Lower lobe of right lung (tissue), 2 donors: ENCODE measurements at places on chromosomes 12 and 14. TPM values are rescaled to one million over a fixed set of nuclear protein-coding genes. Genes with fewer than 3 reads are reported as not detected.

DNA sequence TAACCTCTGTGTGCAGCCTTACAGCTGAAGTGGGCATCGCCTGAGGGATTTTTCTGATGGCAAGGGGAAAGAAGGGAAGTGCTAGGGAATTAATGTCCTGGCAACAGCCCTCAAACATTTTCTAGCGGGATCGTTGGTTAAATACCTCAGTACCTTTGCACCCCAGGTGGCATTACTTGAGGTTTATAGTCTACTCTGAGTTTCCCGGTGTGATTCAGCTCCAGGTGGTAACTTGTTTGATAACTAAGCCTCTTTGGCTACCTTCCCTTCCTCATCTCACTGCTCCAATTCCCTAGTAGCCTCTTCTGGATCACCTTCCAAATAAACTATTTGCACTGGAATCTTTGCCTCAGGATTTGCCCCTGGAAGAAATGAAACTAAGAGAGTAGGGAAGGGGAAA lies 237.0 kb upstream of the SSTR1 start:
- H3K4me1 ChIP-seq = no peaks in the 10 kb centered on the region
- H3K4me3 ChIP-seq = no peak overlapping the region
- H3K27me3 ChIP-seq = no peaks in the 10 kb centered on the region
- DNase-seq = no peak
- no peak overlapping the region for H3K27ac ChIP-seq
- H3K36me3 ChIP-seq = no peaks in the 10 kb centered on the region

KRT4 gene
- total RNA-seq = 6.4 TPM

DNA sequence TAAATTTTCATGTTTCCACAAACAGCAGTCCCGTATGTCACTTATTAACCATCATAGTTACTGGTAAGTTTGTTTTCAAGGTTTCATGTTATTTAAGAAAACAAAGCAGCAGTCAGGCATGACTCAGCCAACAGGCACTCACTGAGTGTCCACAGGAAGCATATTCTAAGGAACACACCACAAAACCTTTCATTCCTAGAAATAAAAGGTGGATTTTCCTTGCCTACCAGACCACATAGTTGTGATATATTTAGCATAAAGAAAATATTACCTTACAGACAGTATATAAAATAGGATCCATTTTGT lies 143.3 kb upstream of the AVPR1A start:
- no peak overlapping the region for H3K4me3 ChIP-seq
- H3K4me1 ChIP-seq = no peaks in the 10 kb centered on the region
- no peaks in the 10 kb centered on the region for H3K27me3 ChIP-seq
- no peak overlapping the region for H3K27ac ChIP-seq

DNA sequence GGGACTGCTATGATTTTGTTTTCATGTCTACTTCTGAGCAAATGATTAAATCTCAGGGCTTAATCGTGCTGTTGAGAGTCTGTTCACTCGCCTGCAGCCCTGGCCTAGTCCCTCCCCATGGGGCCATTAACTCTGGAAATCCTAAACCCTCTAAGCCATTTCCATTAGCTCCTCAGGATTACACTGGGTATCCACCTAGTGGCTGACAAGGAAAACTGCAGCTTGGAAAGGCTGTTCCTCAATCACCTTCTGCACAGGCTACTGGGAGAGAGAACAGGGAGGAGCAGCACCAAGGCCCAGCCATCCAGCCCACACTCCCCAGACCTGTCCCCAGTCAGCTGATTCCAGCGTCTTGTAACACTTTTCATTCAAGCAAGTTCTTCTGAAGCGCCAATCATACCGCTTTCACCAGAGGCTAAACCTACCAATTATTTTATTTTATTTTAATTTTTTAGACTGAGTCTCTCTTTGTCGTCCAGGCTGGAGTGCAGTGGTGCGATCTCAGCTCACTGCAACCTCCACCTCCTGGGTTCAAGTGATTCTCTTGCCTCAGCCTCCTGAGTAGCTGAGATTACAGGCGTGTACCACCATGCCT lies 48.7 kb downstream of the NEUROD4 start:
- H3K27me3 ChIP-seq = peaks cover 2% of the 10 kb centered on the region
- DNase-seq = no peak
- no peaks in the 10 kb centered on the region for H3K4me1 ChIP-seq
- no peak overlapping the region for H3K27ac ChIP-seq
- H3K36me3 ChIP-seq = no peaks in the 10 kb centered on the region

EML5 gene
- 2.4 TPM for total RNA-seq

DNA sequence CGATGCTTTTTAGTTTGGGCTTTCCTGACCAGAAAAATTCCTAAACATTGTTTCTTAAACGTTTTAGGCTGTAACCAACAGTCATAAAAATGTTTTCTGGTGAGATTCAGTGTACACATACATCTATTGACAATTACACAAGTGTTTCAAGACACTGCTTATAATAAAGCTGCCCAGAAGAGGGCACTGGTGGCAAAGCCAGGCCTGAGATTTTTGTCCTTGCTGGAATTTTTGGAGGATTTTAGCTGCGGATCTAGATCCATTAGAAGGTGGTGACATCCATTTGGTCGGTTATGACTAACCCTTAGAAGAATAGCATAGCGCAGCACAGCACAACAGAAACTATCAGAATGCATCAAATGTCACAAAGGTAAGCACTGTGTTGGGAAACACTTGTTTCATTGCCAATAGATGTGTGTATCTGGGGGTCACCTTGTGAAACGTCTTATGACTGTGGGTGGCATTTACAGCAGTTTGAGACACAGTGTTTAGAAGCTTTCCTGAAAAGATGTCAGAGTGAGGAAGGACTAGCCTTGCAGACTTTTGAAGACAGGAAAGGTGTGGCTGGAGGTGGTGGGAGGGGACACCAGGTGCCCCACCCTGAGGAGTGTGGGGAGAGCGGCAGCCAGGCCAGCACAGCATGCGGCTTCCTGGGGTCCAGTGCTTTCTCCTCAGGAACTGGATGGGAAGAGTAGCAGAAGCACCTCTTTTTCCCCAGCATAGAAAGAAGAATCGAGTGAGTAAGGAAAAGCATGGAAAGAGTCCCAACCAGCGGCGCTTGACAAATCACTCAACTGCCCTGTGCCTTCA lies 54.7 kb upstream of the FKBP4 start:
- H3K4me3 ChIP-seq = no peak overlapping the region
- H3K36me3 ChIP-seq = no peaks in the 10 kb centered on the region
- DNase-seq = no peak
- peaks cover 5% of the 10 kb centered on the region for H3K27me3 ChIP-seq

DNA sequence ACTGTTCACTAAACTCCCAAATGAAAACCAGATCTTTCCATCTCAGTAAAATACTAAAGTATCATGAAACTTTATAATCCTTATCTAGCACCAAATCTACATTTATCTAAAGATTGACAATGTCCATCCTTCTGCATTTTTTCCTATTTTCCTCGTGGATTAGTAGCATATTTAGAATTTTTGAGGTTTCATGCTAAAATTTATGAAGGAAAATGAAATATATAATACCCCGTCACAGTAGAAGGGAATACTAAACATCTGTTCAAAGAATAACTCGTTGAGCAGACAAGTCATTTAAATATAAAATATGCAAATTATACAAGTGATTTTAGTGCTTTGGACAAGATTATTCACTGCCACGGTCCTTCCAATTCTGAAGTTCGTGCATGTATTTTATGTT lies 122.7 kb upstream of the SLCO1C1 start:
- no peak overlapping the region for H3K4me3 ChIP-seq
- DNase-seq = no peak
- H3K4me1 ChIP-seq = no peaks in the 10 kb centered on the region
- H3K27me3 ChIP-seq = no peaks in the 10 kb centered on the region
- H3K27ac ChIP-seq = no peak overlapping the region

PMEL gene
- 1.2 TPM for total RNA-seq

DNA sequence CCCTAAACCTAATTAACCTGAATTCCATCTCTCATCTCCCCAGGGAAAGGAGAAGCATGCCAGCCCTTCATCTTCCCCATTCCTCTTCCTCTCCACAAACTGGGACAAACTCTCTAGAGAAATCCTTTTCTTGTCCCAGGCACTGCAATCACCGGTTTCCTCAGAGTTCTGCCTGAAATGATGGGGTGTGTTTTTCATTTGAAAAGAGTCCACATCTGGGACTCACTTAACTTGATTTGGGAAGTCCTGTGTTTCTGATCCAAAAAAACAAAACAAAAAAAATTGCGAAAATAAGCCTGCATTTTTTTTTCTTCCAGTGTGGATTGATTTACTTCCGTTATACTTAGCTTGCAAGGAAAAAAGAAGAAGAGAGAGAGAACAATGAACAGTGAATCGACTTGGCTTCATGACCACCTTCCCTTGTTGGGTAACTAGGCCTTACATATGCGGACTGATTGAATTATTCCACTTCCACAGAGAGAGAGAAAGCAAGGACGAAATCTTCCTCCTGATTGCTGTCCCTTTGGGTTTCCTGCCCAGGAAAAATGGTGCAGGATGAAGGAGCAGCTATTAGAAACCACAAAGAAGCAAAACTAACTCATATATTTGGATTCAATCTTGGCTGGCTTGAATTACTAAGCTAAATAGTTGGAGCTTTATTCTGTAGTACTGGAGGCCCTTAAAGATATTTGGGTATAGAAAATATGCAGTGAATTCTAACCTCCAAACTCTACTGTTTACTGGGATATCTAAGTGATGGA lies 506.2 kb upstream of the TBX3 start:
- no peaks in the 10 kb centered on the region for H3K27me3 ChIP-seq
- H3K36me3 ChIP-seq = no peaks in the 10 kb centered on the region
- no peaks in the 10 kb centered on the region for H3K4me1 ChIP-seq
- H3K27ac ChIP-seq = no peak overlapping the region

GRCh38 chr14:69672356-69672755 lies 61.0 kb downstream of the SUSD6 start:
- H3K4me3 ChIP-seq = no peak overlapping the region
- no peak for DNase-seq
- no peaks in the 10 kb centered on the region for H3K27me3 ChIP-seq
- H3K36me3 ChIP-seq = no peaks in the 10 kb centered on the region
- H3K4me1 ChIP-seq = peaks cover 77% of the 10 kb centered on the region
- no peak overlapping the region for H3K27ac ChIP-seq

GRCh38 chr14:53564870-53565269 lies 391.8 kb downstream of the BMP4 start:
- no peaks in the 10 kb centered on the region for H3K36me3 ChIP-seq
- H3K27ac ChIP-seq = no peak overlapping the region
- DNase-seq = no peak
- H3K4me1 ChIP-seq = no peaks in the 10 kb centered on the region
- no peaks in the 10 kb centered on the region for H3K27me3 ChIP-seq

- no peak for DNase-seq
- H3K4me1 ChIP-seq = no peaks in the 10 kb centered on the region
- no peak overlapping the region for H3K27ac ChIP-seq
- no peaks in the 10 kb centered on the region for H3K36me3 ChIP-seq
These were observed 22.5 kb upstream of the FZD10 start for GRCh38 chr12:130139567-130140421.

- no peak overlapping the region for H3K4me3 ChIP-seq
- H3K4me1 ChIP-seq = peaks cover 53% of the 10 kb centered on the region
- no peak for DNase-seq
- no peaks in the 10 kb centered on the region for H3K36me3 ChIP-seq
- no peak overlapping the region for H3K27ac ChIP-seq
These were observed 83.2 kb downstream of the ETV6 start for GRCh38 chr12:11732715-11733114.

GRCh38 chr12:117563007-117563406 lies 201.6 kb upstream of the NOS1 start:
- H3K27ac ChIP-seq = no peak overlapping the region
- no peak overlapping the region for H3K4me3 ChIP-seq
- no peaks in the 10 kb centered on the region for H3K4me1 ChIP-seq
- no peaks in the 10 kb centered on the region for H3K36me3 ChIP-seq

- no peak overlapping the region for H3K27ac ChIP-seq
- H3K4me3 ChIP-seq = no peak overlapping the region
- peaks cover 33% of the 10 kb centered on the region for H3K27me3 ChIP-seq
These were observed 2.5 kb downstream of the CHGA start for GRCh38 chr14:92925446-92925845.

TSPAN8 gene
- total RNA-seq = 15.3 TPM

GRCh38 chr14:102616799-102617198 lies 24.4 kb downstream of the RCOR1 start:
- H3K4me3 ChIP-seq = no peak overlapping the region
- peak overlapping the region; percentile 10 for H3K27ac ChIP-seq
- H3K4me1 ChIP-seq = peaks cover 19% of the 10 kb centered on the region
- DNase-seq = no peak
- H3K36me3 ChIP-seq = no peaks in the 10 kb centered on the region
- H3K27me3 ChIP-seq = no peaks in the 10 kb centered on the region

DNA sequence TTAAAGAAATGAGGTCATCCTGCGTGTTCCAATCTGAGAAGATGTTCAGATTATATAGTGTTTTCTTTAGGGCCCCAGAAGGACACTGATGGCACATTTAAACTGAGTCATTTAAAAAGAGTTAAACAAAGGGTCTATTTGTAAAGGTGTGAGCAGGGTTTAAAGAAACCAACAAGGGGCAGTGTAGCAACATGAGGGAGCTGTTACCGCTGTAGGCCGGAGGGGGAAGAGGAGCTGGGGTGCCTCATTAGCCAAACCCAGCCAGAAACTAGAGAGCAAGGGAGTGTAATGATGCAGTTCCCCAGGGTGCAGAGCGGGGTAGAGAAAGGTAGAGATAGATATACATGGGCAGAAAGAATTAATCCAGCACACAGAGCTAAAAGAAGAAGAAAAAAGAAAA lies 160.4 kb downstream of the TBX5 start:
- no peaks in the 10 kb centered on the region for H3K36me3 ChIP-seq
- H3K27me3 ChIP-seq = peaks cover 7% of the 10 kb centered on the region
- H3K4me3 ChIP-seq = no peak overlapping the region

GRCh38 chr12:38930990-38931389 lies 25.6 kb upstream of the CPNE8 start:
- no peak overlapping the region for H3K4me3 ChIP-seq
- H3K27ac ChIP-seq = no peak overlapping the region

LGMN gene
- total RNA-seq = 158 TPM

- H3K36me3 ChIP-seq = no peaks in the 10 kb centered on the region
- no peaks in the 10 kb centered on the region for H3K27me3 ChIP-seq
- no peak overlapping the region for H3K27ac ChIP-seq
- no peak overlapping the region for H3K4me3 ChIP-seq
These were observed 8.0 kb upstream of the EVL start for GRCh38 chr14:100056964-100057795.

- H3K27ac ChIP-seq = no peak overlapping the region
- DNase-seq = peak; percentile 33
- H3K4me1 ChIP-seq = no peaks in the 10 kb centered on the region
These were observed 8.4 kb upstream of the EP400 start for GRCh38 chr12:131941116-131941986.

- no peaks in the 10 kb centered on the region for H3K36me3 ChIP-seq
- peaks cover under 1% of the 10 kb centered on the region for H3K4me1 ChIP-seq
- no peak overlapping the region for H3K4me3 ChIP-seq
- no peak overlapping the region for H3K27ac ChIP-seq
- peaks cover 5% of the 10 kb centered on the region for H3K27me3 ChIP-seq
- DNase-seq = no peak
These were observed 5.8 kb upstream of the PIP4K2C start for GRCh38 chr12:57585156-57585555.

GPR68 gene
- 3.4 TPM for total RNA-seq

GRCh38 chr12:16362550-16362949 lies 15.1 kb downstream of the MGST1 start:
- H3K36me3 ChIP-seq = peaks cover 24% of the 10 kb centered on the region
- no peaks in the 10 kb centered on the region for H3K27me3 ChIP-seq

SMCO2 gene
- 0.47 TPM for total RNA-seq

ZDHHC22 gene
- not detected for total RNA-seq

CMKLR1 gene
- total RNA-seq = 25.6 TPM

AEBP2 gene
- total RNA-seq = 36.7 TPM

APEX1 gene
- 103 TPM for total RNA-seq

- H3K27ac ChIP-seq = no peak overlapping the region
- no peak overlapping the region for H3K4me3 ChIP-seq
- H3K27me3 ChIP-seq = no peaks in the 10 kb centered on the region
- H3K4me1 ChIP-seq = no peaks in the 10 kb centered on the region
- H3K36me3 ChIP-seq = no peaks in the 10 kb centered on the region
These were observed 227.1 kb downstream of the C12orf50 start for GRCh38 chr12:87801860-87802720.
